ENCODE measurements at places on chromosomes 5 and 9. TPM values are rescaled to one million over a fixed set of nuclear protein-coding genes. Genes with fewer than 3 reads are reported as not detected.

ANKRD31 gene
- 0.14 TPM for total RNA-seq

NMUR2 gene
- total RNA-seq = not detected

ARID3C gene
- total RNA-seq = 0.80 TPM

FBN2 gene
- 215 TPM for total RNA-seq

NRARP gene
- 5.8 TPM for total RNA-seq

COL15A1 gene
- 0.07 TPM for total RNA-seq

PCDH1 gene
- total RNA-seq = 45.4 TPM

Measured in endodermal cell (in vitro differentiated cells).